ENCODE measurements at places on chromosomes 16 and 17.

GRCh38 chr16:83137326-83137781 is 510.6 kb downstream of the CDH13 start:
- DNase-seq, result no peak

DNA sequence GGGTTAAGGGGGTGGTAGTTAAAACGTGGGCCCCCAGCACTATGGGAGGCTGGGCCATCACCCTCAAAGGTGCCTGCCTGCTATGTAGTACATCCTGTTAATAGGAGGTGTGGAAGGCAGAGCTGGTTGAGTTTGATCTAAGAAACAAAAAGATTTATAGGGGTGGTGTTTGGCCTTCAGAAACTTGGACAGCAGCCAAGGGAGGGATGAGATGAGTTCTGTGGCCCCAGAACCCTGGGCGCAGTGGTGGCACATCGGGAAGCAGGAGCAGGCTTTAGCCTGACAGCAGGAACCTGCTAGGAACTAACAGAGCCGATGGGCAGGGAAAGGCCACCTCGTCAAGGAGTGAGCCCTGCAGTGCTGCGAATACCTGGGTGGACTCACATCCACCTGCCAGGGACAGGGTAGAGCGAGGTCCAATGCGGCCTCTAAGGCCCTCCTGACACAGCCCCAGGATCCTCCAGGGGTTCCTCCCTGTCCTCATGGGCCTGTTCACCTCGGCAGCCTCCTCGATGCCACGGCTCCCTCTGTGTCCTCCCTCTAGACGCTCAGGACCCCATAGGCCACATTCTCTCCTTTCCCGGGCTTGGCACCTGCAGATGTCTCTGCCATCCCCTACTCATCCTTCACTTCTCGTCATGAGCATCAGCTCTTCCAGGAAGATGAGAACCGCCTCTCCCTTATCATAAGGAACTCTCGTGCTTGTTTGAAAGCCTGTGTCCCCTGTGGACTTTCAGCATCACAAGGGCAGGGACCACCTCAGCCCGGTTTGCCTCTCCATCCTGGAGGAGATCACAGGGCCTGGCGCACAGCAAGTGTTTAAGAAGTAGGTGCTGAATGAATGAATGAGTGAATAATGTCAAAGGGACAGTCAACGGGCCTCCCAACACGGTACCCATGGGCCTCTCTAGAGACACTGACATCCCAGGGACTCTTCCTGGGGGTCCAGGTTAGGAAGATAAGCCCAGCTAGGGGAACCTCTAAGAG is 103.5 kb upstream of the TNRC6C start:
- no peak for DNase-seq

GRCh38 chr17:49969795-49970389 is 902 bp downstream of the DLX4 start:
- no peak for DNase-seq

DNA sequence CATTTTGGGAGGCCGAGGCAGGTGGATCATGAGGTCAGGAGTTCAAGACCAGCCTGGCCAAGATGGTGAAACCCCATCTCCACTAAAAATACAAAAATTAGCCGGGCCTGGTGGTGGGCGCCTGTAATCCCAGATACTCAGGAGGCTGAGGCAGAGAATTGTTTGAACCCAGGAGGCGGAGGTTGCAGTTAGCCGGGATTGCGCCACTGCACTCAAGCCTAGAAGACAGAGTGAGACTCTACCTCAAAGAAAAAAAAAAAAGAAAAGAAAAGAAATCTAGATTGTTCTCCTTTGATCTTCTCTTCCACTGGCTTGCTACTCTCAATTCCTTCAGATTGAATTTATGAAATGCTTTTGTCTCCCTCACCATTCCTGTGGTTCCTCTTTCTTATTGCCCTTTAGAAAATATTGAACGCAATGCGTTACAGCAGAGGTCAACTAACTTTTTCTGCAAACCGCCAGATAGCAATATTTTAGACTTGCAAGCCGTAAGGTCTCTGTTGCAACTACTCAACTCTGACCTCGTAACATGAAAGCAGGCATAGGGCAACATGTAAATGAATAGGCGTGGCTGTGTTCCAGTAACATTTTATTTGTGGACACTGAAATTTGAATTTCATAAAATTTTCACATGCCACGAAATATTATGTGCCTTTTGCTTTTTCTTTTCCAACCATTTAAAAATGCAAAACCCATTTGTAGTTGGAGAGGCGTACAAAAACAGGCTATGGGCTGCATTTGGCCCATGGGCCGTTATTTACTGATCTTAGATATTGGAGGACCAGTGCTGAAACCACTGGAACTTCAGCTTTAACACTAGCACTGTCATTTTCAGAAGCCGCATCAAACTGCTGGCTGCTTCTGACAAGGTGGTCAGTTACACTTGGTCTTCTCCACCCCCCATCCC is 24.8 kb downstream of the PITPNC1 start:
- no peak for DNase-seq

DNA sequence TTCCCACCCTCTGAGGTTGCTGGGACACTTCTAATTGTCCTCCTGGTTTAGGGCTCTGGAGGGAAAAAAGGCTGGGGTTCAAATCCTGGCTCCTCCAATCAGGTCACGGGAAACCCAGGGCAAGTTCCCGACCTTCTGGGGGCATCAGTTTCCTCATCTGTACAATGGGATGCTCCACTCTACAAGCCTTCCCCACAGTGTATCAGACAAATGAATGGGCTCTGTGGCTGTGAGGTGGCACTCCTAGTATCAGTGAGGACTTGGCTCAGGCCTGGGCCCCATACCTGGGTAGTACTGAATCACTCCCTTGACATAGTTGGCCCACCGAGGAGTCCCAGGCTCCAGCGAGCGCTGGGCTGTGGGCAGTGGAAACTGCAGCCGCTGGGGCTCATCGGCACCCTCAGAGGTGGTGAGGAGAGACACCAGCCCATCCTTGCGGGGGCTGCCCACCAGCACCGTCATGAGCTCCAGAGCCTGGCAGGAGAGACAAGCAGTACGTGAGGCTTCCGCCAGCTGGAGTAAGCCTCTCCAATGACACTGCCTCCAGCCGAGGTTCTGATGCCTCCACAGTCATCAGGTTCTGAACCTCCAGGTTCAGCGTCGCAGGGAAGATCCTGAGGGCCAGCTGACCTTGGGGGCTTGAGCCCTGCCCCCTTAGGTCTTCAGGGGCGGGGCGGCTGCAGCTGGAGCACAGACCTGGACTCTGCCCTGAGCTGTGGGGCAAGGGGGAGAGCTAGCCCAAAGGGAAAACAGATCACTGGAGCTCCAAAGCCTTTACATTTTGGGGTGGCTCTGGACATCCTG is 1.2 kb downstream of the GALK1 start:
- no peak for DNase-seq

DNA sequence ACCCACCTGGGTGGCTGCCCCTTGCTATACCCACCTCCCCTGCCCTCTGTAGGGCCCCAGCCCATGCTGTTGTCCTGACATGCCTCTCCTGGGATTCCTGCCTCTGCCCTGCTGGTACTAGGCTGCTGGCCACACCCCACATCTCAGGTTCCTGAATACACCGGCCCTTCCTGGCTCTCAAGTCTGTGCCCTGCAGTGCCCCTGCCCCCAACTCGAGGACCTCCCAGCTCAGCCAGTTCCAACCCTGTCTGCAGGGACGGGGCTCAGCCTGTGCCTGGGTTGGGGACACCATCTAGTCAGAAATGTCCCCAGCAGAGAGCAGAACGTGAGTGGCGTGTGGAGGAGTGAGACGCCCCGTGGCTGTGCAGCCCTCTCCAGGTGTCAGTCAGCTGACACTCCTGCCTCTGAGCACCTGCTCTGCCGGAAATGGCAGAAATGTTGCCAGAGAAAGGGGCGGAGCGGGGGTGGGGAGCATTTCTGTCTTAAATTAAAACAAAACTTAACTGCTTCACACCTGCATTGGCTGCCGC is 28.7 kb downstream of the ACSF3 start:
- DNase-seq, result no peak

- DNase-seq, result no peak
Measured at GRCh38 chr17:47844227-47844626, 3.2 kb upstream of the SCRN2 start.

GRCh38 chr17:44906010-44906646 is 6.9 kb upstream of the EFTUD2 start:
- DNase-seq, result no peak

DNA sequence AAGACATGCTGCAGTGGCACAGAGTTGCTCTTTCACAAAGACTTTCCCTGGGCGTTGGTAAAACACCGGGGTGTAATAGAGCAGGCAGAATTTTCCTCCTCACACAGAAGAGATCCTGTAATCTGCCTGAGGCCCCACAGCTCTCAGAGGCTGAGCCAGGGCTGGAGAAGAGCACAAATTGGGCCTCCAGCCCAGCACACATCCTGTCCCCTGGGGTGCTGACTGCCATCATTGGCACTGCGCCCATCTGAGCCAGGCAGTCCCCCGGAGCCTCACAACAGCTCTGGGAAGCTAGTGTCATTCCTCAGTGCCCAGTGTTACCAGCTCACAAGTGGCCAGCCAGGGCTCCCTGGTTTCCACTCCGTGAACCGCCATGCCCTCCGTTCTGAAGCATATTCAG is 119.4 kb downstream of the SOCS1 start:
- no peak for DNase-seq

GRCh38 chr16:11181899-11182279 is 74.1 kb downstream of the SOCS1 start:
- no peak for DNase-seq

GRCh38 chr17:80008383-80008840 is 27.3 kb downstream of the TBC1D16 start:
- peak; percentile 52 for DNase-seq

- DNase-seq, result no peak
Measured at GRCh38 chr17:81131486-81132196, 33.7 kb upstream of the PVALEF start.

DNA sequence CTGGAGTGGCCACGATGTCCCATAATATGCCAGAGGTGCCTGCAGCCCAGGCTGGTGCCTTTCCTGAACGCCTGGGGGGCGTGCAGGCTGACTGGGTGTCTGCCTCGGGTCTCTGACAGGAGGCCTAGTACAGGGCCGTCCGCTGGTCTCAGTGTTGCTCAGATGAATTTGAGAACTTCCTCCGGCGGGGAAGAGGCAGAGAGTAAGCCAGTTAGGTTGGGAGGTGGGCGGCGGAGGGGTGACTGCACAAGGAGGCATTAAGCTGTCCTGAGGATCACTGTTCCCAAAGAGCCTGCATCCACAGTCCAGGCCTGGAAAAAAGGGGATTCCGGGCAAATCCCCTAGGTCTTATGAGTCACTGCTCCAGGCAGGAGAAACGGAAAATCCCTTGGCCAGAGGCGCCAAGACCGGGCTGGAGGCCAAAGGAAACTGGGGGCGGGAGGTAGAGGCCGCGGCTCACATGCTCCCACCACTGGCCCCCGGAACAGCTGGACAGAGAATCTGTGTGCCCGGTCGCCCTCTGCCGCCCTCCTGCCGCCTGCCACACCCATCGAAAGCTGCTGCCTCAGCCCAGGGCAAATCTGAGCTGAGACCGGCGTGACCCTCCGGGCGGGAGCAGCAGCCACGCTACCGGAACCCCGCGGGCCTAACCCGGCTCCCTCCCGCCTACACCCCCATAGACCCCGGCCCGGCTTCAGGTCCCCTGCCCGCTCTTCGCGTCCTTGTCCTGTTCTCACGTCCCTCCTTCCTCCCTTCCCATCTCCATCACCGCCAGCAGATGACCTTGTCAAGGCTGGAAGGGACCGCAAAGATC is 1.2 kb downstream of the TRIM47 start:
- no peak for DNase-seq

- DNase-seq, result no peak
Measured at GRCh38 chr17:9937241-9937761, 32.2 kb upstream of the RCVRN start.

DNA sequence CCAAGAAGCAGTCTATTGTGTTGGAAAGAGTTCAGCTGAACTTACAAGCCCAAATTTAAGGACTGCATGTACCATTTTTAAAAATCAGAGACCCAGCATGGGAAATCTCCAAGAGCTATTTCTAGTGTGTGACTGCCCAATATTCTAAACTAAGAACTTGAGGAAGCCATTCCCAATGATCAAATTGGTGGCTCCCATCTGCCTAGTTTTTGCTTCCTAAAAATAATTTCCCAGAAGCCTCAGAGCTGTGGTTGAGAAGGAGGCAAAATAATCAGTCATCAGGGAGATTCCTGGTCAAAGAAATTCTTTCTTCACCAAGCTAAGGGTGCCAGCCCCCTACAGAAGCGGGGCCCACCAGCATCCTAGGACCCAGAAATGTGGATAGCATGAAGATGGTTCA is 176.1 kb upstream of the CDH5 start:
- DNase-seq, result no peak

GRCh38 chr17:21211825-21212479 is 2.0 kb downstream of the TMEM11 start:
- no peak for DNase-seq

DNA sequence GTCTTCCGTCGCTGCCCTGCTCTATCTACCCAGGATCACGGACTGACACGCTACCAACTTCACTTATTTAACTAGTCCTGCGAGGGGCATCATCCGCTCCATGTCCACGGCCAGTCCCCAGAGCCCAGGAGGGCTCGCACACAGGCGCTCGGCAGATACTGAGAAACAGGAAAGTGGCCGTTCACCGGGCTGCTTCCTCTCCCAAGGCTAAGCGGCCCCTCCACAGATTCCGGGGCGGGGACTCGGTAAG is 388 bp downstream of the OXLD1 start:
- no peak for DNase-seq

- no peak for DNase-seq
Measured at GRCh38 chr16:79150151-79150550, 450.4 kb downstream of the MAF start.

- DNase-seq, result peak; percentile 44
Measured at GRCh38 chr17:4480929-4481898, 17.5 kb upstream of the SPNS2 start.

DNA sequence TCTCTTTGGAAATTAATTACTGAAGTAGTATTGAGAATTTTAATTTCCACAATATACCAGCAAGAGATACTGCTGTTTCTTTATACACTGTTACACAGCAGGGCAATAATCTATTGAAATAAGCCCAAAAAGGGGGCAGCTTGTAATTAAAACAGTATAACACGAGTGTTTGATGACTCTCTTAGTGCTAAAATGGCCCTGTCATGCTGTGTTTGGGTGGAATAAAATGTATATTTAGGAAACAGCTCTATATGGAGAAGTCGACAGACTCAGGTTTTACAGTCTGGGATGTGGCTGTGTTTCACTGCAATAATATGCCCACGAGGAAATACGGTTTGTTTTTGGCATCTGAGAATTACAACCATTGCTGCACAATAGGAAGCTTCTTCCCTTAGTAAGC is 537.7 kb upstream of the HSBP1 start:
- no peak for DNase-seq

DNA sequence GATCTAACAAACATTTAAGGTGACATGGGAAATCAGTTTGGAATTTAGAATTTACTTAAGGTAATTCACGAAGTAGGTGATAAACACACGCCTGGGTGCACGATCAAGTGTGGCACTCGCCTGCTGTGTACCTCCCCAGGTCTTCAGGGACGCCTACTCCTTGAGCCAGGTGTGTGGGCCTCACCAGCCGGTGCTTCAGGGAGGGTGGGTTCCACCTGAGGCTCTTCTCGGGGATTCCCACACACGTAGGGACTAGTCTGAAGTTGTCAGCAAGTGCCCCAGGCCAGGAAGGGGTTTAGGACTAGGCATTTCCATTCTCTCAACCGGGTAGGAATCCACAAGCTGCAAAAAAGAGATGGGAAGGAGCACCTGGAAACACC is 9.8 kb upstream of the NAT9 start:
- DNase-seq, result no peak

- no peak for DNase-seq
Measured at GRCh38 chr17:78442648-78443218, 64.3 kb downstream of the PGS1 start.

- DNase-seq, result no peak
Measured at GRCh38 chr17:61239327-61239726, 160.3 kb upstream of the TBX2 start.

- no peak for DNase-seq
Measured at GRCh38 chr16:8730335-8730915, 56.0 kb downstream of the ABAT start.
